ENCODE measurements at places on chromosomes 11 and 22. TPM values are rescaled to one million over a fixed set of nuclear protein-coding genes. Genes with fewer than 3 reads are reported as not detected.

GRCh38 chr11:71206186-71206585 is 46.2 kb downstream of the SHANK2 start:
- peaks cover 4% of the 10 kb centered on the region for H3K4me1 ChIP-seq
- peak overlapping the region; percentile 16 for H3K4me3 ChIP-seq
- no peaks in the 10 kb centered on the region for H3K27me3 ChIP-seq
- no peak overlapping the region for H3K27ac ChIP-seq
- H3K36me3 ChIP-seq = no peaks in the 10 kb centered on the region

DNA sequence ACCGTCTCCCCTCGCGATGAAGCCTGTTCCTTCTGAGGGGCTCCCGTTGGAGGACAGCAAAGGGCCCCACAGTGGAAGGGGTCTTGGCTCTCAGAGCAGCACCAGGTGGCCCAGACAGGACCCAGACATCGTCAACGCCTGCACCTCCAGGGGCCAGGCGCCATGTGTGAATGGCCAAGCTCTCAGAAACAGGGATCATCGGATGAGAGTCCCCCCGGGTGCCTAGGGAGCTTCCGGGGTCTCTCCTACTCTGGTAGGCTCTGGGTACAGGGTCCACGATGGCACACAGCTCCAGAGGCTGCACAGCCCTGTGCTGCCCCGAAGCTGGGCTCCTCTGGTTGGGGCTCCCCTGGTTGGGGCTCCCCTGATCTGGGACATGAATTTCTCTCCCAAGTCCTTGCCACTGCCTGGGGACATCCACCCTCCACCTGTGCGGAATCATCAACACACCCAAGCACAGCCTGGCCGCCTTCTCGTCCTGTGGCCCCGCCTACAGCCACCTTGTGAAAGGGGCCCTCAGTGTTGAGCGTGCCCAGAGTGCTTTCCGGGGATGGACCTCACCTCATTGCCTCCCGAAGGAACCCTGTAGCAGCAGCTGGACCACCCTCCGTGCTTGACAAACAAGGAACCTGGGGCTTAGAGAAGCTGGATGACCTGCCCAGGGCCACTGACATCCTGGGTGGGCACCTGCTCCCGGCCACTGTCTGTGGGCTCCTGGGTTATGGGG is 929.0 kb downstream of the BRD1 start:
- no peaks in the 10 kb centered on the region for H3K4me1 ChIP-seq
- no peak overlapping the region for H3K4me3 ChIP-seq
- H3K27ac ChIP-seq = no peak overlapping the region
- no peaks in the 10 kb centered on the region for H3K36me3 ChIP-seq
- no peak for DNase-seq
- no peaks in the 10 kb centered on the region for H3K27me3 ChIP-seq

GRCh38 chr11:20097319-20098221 is 62.7 kb downstream of the DBX1 start:
- H3K36me3 ChIP-seq = peaks cover 56% of the 10 kb centered on the region
- no peaks in the 10 kb centered on the region for H3K27me3 ChIP-seq
- peaks cover 13% of the 10 kb centered on the region for H3K4me1 ChIP-seq

DNA sequence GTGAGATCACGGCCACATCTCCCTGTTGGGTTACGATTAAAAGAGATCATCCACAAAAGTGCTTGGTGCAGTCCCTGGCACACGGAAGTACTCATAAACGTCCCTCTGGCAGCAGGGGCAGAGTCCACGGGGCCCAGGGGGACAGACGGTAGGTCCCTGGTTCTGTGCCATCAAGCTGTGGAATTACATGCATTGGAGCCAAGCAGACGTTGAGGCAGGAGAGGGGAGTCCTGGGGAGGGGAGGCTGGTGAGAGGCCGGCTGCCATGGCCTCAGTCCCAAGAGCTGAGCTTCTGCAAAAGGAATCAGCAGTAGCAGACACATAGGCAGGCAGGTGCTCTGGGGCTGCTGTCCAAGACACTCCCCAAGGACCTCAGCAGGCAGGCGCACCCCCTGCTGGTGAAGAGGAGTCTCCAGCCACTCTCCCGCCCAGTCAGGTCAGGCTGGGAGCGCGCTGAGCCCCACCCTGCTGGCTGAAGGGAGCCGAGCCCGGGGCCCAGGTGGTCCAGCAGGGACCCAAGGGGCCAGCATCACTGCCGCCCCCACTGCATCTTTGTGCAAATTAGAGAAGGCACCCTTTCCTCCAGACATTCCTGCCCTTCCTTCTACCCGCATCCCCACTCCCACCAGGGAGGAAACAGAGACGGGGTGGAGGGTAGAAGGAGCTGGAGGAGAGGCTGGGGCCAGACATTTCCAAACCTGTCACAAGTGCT is 7.6 kb upstream of the KCTD17 start:
- H3K27me3 ChIP-seq = peaks cover 5% of the 10 kb centered on the region
- no peak overlapping the region for H3K4me3 ChIP-seq
- H3K36me3 ChIP-seq = no peaks in the 10 kb centered on the region
- no peaks in the 10 kb centered on the region for H3K4me1 ChIP-seq
- H3K27ac ChIP-seq = no peak overlapping the region

DNA sequence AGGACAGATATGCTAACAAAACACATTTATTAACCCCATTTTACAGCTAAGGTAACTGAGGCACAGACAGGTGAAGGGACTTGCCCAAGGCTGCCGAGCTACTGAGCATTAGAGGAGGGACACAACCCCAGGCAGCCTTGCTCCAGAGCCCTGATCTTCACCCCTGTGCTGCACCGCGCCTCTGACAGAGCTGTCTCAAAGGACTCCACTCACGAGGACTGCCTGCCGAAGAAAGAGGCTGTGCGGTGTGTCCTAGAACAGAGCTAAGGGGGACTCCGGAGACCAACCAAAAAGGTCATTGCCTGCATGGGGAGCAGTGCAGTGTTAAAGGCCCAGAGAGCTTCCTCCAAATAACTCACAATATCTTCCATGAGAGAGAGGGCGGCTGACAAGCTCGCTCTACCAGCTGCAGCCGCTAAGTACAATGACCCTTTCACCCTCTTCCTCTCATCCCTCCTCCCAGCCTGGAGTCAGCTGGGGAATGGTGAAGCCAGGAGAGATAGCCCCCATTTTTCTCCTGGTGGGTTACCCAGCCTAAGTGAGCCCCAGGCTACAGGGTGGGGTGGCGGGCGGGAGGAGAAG is 119.2 kb downstream of the DSCAML1 start:
- no peaks in the 10 kb centered on the region for H3K4me1 ChIP-seq
- H3K27me3 ChIP-seq = no peaks in the 10 kb centered on the region
- H3K36me3 ChIP-seq = no peaks in the 10 kb centered on the region
- H3K4me3 ChIP-seq = no peak overlapping the region
- no peak for DNase-seq

The MEN1 gene
- total RNA-seq = 9.4 TPM

GRCh38 chr22:37212174-37212906 is at the start of gene SSTR3:
Gene SSTR3 (minus strand): TSS chr22:37212477. CDS start chr22:37207803, 4,674 bp downstream.
- no peak within 1 kb of the TSS for H3K27ac ChIP-seq
- DNase-seq = peak; percentile 52
- no peak within 1 kb of the TSS for H3K4me3 ChIP-seq
- H3K27me3 ChIP-seq = no peaks in the 10 kb centered on the region
- H3K4me1 ChIP-seq = no peaks in the 10 kb centered on the region

DNA sequence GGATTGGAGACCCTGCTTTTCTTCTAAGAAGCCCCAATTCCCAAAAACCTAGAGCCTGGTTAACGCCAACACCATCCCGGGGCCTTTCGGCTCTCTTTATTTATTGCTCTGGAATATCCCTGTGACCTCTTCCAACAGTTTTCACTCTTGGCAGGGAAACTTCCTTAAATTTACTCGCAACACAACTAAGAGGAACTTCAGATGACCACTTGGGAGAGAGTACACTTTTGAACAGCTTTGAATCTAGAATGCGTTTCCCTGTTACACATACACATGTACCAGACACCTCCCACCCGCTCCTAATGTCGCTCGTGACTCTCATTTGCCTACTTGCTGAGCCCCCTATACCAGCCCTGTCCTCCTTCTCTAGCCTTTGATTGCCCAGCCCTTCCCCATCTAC is 19.4 kb downstream of the TUBA8 start:
- no peak overlapping the region for H3K4me3 ChIP-seq
- no peak overlapping the region for H3K27ac ChIP-seq
- no peaks in the 10 kb centered on the region for H3K4me1 ChIP-seq
- no peaks in the 10 kb centered on the region for H3K36me3 ChIP-seq

- no peaks in the 10 kb centered on the region for H3K36me3 ChIP-seq
- no peaks in the 10 kb centered on the region for H3K4me1 ChIP-seq
- no peak for DNase-seq
- no peak overlapping the region for H3K4me3 ChIP-seq
- no peak overlapping the region for H3K27ac ChIP-seq
- no peaks in the 10 kb centered on the region for H3K27me3 ChIP-seq
Measured at GRCh38 chr11:79481795-79482194, 41.0 kb upstream of the TENM4 start.

- peaks cover 23% of the 10 kb centered on the region for H3K27me3 ChIP-seq
- DNase-seq = no peak
- no peaks in the 10 kb centered on the region for H3K4me1 ChIP-seq
- no peaks in the 10 kb centered on the region for H3K36me3 ChIP-seq
Measured at GRCh38 chr22:48004038-48004437, 1241.6 kb downstream of the TBC1D22A start.

- H3K4me3 ChIP-seq = no peak overlapping the region
- DNase-seq = no peak
- peaks cover 48% of the 10 kb centered on the region for H3K36me3 ChIP-seq
Measured at GRCh38 chr11:12260731-12261521, 116.4 kb upstream of the PARVA start.

GRCh38 chr11:61802605-61803004 is 9.9 kb downstream of the FEN1 start:
- H3K4me1 ChIP-seq = peaks cover 2% of the 10 kb centered on the region
- no peak overlapping the region for H3K4me3 ChIP-seq

The SAA4 gene
- not detected for total RNA-seq

The TMEM45B gene
- 1.4 TPM for total RNA-seq

The HDHD5 gene
- total RNA-seq = 34.9 TPM

GRCh38 chr22:25407226-25407858 is 157.1 kb upstream of the GRK3 start:
- H3K27me3 ChIP-seq = no peaks in the 10 kb centered on the region
- H3K4me1 ChIP-seq = peaks cover 28% of the 10 kb centered on the region
- no peak overlapping the region for H3K4me3 ChIP-seq
- H3K36me3 ChIP-seq = no peaks in the 10 kb centered on the region
- no peak for DNase-seq

- no peak overlapping the region for H3K27ac ChIP-seq
- no peaks in the 10 kb centered on the region for H3K27me3 ChIP-seq
- H3K4me1 ChIP-seq = no peaks in the 10 kb centered on the region
- H3K36me3 ChIP-seq = no peaks in the 10 kb centered on the region
- no peak overlapping the region for H3K4me3 ChIP-seq
- peak; percentile 46 for DNase-seq
Measured at GRCh38 chr22:47000256-47000655, 237.8 kb downstream of the TBC1D22A start.

The CYB5R3 gene
- total RNA-seq = 72.4 TPM

Measured in sigmoid colon (tissue), 7 donors.